Small intestine (tissue), 16 donors: ENCODE measurements at places on chromosomes 7 and 10. TPM values are rescaled to one million over a fixed set of nuclear protein-coding genes. Genes with fewer than 3 reads are reported as not detected.

DNA sequence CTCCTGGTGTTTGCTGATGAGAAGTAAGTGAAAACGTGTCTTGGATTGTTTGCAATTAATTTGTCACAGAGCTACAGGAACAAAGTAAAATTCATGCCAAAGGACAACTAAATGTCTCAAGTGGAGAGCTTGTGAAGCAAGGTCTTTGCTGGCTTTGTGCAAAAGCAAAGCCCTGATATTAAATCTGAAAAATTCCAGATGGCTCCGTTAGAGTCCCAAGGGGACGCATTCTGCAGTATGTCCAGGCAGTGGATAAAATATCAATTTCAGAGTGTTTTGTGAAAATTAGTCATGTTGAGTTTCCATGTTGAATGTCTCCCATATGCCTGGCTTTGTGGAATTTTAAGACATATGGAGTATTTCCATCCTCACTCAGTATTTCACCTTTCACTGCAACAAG lies 102.5 kb upstream of the PTN start:
- no peak overlapping the region for H3K4me3 ChIP-seq
- DNase-seq: no peak
- H3K4me1 ChIP-seq: no peaks in the 10 kb centered on the region
- H3K27ac ChIP-seq: no peak overlapping the region
- no peaks in the 10 kb centered on the region for H3K36me3 ChIP-seq

DNA sequence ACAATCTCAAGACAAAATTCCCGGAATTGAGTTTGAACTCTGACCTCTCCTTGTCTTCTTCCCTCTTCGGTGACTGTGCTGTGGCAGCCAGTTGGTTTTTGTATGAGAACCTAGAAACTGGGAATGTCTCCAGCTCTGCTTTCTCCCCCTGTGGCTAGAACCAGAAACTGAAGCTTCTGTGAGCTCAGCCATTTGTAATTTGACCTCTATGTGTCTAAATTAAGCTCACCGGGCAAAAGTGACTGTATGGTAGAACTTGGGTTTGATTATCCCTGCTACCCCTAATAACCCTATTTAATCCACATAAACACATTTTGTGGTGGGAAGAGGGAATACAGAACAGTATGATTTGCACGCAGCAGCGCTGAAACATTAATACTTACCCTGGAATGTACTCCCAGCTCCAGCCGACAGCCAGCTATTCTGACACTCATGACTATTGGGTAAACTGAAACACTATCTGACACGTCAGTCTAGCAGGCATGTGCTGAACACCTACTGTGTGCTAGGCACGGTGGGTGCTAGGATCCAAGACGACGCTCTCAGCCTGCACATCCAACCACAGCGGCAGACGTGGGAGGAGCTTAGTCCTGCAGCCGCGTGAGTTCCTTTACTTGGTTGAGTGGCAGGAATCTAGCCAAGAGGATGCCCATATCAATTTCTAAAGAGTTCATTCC lies 324.8 kb downstream of the SFMBT2 start:
- no peak overlapping the region for H3K4me3 ChIP-seq
- no peak overlapping the region for H3K27ac ChIP-seq

- peaks cover 80% of the 10 kb centered on the region for H3K36me3 ChIP-seq
- H3K4me3 ChIP-seq: no peak overlapping the region
- DNase-seq: peak; percentile 92
Measured at GRCh38 chr10:79184145-79184625, 115.4 kb downstream of the ZMIZ1 start.

DNA sequence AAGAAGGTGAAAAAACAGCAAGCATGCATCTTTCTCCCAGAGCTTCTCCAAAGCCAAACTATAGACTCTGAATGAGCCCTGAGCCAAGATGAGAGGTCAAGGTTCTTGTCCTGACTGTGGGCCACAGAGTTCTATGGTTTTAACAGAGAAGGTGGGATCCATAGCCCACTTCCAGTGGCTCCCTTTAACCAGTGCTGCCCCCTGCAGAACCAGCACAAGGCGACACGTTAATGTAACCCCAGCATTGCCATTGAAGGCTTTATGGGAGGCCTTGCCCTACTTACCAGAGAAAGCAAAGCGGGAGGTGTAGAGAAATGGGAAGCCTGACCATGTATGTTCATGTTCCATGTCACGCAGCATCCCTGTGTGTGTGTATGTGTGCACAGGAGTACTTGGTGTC lies 243.6 kb downstream of the PRPF18 start:
- no peaks in the 10 kb centered on the region for H3K36me3 ChIP-seq
- H3K27ac ChIP-seq: no peak overlapping the region
- H3K4me1 ChIP-seq: peaks cover 3% of the 10 kb centered on the region
- H3K4me3 ChIP-seq: no peak overlapping the region

DNA sequence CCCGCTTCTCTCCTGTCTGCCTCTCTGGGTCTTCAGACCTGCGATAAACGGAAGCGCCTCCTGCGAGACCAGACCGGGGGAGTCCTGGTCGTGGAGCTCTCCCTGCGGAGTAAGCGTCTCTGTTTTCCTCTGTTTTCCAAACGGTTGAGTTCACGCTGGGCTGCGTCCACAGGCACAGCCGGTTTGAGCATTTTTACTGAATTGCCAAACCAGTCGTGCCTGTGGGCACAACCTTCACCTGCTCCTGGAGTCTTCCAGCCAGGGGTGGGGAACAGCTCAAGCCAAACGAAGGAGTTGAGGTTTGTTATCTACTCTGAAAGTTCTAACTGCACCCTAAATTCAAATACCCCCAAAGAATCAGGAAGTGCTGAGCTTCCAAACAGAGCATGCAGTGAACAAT lies 16.3 kb downstream of the TECTB start:
- no peaks in the 10 kb centered on the region for H3K36me3 ChIP-seq
- no peaks in the 10 kb centered on the region for H3K27me3 ChIP-seq
- DNase-seq: no peak
- H3K27ac ChIP-seq: no peak overlapping the region

DNA sequence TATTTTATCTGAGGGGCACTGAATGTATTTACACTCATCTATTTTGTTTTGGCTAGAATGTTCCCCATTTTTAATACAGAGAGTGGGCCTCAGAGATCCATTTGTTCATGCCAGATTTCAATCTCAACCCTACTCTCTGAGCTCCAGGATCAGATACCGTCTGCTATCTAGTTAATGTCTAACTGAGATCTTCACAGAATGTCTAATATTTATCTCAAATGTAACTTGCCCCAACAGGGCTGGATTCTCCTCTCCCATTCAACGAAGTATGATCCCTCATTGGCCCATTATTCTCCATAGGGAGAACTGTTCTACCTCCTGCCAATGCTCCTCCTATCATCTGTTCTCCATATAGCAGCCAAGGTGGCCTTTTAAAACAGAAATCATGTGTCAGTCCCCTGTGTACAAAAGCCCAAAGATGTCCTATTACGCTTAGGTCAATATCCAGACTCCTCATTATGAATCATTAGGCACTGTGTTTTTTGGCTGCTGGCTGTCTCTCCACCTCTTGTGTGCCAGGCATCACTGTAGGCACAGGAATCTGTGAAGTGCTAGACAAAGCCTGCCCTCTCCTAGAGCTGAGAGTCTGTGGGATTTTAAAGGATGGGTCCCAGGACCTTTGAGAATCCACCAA lies 169.3 kb upstream of the AGK start:
- H3K36me3 ChIP-seq: no peaks in the 10 kb centered on the region
- no peak overlapping the region for H3K4me3 ChIP-seq
- no peaks in the 10 kb centered on the region for H3K4me1 ChIP-seq
- no peak overlapping the region for H3K27ac ChIP-seq

DNA sequence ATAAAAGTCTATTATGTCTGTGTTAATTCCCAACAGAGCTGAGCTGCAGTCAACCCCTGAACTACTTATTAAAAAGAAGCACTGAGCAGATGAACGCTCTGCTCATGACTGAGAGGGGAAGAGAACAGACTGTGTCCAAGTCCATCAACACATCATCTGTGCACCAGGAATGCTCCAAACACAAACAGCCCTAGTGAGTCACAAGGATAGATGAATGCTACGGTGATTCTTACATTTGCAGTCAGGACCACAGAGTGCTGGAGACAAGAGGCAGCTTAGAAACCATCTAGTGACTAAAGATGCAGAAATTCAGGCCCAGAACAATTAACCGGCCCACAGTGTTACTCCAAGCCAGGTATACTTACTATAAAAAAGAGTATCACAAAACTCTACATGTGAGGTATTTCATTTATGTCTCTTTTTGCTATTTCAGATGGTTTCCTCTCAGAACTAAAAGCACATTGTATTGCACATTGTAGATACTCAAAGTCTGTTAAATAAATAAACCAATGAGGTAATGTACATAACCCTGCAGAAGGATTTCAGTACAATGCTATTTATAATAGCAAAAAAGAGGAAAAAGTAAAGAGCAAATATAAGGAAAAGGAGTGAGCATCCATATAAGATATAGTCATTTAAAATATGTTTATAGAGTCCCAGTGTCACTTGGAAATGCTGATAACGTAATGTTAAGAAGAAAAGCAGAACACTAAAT lies 159.2 kb downstream of the KCNMA1 start:
- no peak overlapping the region for H3K27ac ChIP-seq
- H3K4me1 ChIP-seq: no peaks in the 10 kb centered on the region
- DNase-seq: no peak
- H3K4me3 ChIP-seq: no peak overlapping the region
- H3K36me3 ChIP-seq: no peaks in the 10 kb centered on the region

GRCh38 chr10:817371-817770 lies 114.1 kb downstream of the LARP4B start:
- no peaks in the 10 kb centered on the region for H3K4me1 ChIP-seq
- no peak for DNase-seq
- H3K27ac ChIP-seq: no peak overlapping the region
- no peaks in the 10 kb centered on the region for H3K27me3 ChIP-seq
- H3K4me3 ChIP-seq: no peak overlapping the region

DNA sequence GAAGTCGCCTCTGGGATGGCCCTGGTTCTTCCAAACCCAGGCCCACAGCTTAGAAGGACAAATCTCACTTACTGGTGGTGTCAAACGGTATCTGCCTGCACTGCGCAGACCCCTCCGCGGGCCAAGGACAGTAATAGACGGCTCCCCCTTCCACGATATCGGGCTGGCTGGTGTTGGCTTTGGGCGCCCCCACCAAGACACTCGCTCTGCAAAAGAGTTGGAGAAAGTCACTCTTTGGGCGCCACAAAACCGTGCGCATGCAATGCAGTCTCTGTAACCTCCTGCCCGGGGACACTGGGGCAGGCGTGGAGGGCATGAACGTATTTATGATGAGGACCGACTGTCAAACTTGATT lies 1.1 kb downstream of the ITGA8 start:
- H3K27ac ChIP-seq: no peak overlapping the region
- H3K27me3 ChIP-seq: peaks cover 27% of the 10 kb centered on the region
- H3K4me3 ChIP-seq: no peak overlapping the region
- no peaks in the 10 kb centered on the region for H3K36me3 ChIP-seq
- peak; percentile 5 for DNase-seq

The CCDC7 gene
- polyA plus RNA-seq: 2.0 TPM

The COL1A2 gene
- polyA plus RNA-seq: 350 TPM
